Activated effector memory CD4-positive, alpha-beta T cell treated with Interleukin-2 at 50 U/mL for 16 hours (primary cell): ENCODE measurements at places on chromosomes 5 and 9.

- no peak for DNase-seq
These were observed 60.6 kb downstream of the COMMD10 start for GRCh38 chr5:116145416-116145815.

GRCh38 chr5:177473443-177474001 is at the start of gene DBN1:
TSS of gene DBN1 (minus strand) at chr5:177473634. CDS start at chr5:177473521, 113 bp downstream.
- DNase-seq = no peak

- DNase-seq = no peak
These were observed 25.1 kb upstream of the TRPM3 start for GRCh38 chr9:71146511-71146910.

GRCh38 chr9:104027295-104027694 is 66.8 kb upstream of the SMC2 start:
- DNase-seq = no peak

DNA sequence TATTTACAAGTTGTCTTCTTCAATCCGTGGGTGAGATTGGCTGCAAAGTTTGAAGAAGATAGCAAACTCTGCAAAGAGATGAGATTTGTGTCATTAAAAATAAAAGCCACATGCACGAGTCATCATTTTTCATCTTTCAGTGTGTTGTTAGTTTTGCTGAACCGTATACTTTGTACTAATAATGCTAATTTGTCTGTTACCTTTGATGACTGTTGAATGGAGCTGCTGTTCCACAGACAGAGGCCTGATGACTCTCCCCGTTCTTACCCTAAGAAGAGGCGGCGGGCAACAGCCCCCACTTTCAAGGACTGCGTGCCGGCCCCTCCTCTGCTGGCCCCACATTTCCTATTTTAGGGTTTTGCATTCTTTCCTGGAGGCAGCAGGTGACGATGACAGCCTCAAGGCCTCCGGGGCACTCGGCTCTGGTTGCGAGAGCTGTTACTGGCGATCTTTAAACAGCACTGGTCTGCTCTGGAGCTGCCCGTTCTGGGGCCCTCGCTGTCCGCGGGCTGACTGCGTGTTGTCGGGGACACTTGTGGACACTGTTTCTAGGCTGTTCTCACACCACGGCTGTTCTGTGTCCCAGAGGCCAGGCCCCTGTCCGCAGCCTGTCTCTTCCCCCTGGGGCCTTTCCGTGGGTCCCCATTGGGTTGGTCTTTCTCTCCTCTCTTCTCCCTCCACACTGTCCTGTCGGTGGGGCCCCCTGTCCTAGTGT is 35.1 kb downstream of the NDUFS6 start:
- DNase-seq = no peak

DNA sequence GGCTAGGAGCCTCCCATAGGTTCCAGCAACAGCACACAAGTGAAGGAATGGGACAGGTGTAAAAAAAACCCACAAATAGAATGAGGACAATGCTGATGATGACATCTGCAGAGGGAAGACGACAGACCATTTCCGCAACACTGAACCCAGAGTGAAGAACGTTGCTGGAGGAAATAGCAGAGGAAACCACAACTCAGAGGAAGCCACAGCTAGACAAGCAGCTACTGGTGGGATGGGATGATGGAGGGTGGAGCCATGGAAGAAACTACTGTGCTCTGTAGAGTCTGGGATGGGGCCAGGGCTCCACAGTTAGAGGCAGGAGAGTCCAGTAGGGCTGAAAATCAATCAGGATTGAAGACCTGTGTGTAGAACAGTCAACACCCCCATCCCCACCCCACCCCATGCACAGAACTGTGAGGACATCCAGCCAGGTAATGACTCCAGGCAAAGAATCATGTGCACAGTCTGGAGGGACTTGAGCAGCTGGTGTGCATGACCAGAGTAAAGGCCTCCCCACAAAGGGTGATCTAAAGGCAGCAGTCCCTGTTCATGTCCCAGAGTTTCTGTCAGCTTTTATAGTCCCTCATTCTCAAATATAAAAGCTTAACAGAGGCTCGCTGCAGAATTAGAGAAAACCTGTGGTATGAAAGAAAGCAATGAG is 65.2 kb upstream of the SPIN1 start:
- DNase-seq = peak; percentile 43

DNA sequence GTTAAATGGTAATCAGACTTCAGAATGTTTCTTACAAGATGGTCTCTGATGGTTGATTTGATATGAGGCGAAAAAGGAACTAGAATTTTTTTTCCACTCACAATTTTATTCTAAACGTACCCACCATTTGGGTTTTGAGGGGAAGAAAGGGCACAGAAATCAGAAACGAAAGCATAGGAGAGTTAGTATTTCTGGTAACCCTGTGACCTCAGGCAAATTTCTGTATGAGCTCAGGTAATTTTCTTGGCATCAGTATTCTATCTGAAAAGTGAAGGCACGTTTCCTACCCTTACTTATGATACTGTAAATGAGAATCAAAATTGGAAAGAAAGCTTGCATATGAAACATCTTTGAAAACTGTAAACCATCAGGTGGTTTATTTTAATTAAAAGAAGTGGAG is 26.5 kb downstream of the TMEFF1 start:
- no peak for DNase-seq
